Activated naive CD4-positive, alpha-beta T cell treated with anti-CD3 and anti-CD28 coated beads, Interleukin-2, amount 10 ng/mL, durations not matched to agents 7 days and 5 days (primary cell): ENCODE measurements at places on chromosomes 13 and 19.

GRCh38 chr13:109344552-109345157, 441.7 kb downstream of the IRS2 start:
- DNase-seq: no peak

- DNase-seq: no peak
Observed at GRCh38 chr13:48615049-48615448, 38.7 kb upstream of the CYSLTR2 start.

DNA sequence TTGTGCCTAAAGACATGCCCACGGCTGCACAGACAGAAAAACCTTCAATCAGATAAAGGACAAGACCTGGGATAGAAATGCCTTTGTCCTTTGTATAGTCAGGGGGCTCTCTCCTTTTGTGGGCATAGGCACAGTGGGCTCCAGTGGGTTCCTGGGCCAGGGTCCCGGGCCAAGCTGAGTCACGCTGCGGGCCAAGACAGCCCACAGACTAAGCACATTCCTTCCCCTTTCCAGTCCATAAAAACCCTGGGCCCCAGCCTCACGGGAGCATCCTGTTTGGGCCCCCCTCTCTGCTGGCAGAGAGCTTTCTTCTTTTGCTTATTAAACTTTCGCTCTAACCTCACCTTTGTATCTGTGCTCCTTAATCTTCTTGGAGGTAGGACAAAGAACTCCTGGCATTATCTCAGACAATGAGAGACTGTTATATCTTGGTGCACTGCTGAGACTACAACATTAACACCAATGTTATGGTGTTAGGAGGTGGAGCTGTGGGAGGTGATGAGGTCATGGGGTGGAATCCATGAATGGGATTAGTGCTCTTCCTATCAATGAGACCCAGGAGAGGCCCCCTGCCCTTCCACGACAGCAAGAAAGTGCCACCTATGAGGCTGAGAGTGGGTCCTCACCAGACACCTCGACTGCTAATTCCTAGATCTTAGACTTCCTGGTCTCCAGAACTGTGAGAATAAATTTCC, 20.8 kb upstream of the FBXL3 start:
- no peak for DNase-seq

- DNase-seq: no peak
Observed at GRCh38 chr13:110811771-110812120, 98.2 kb downstream of the ING1 start.

- DNase-seq: no peak
Observed at GRCh38 chr13:97233499-97233898, 11.4 kb downstream of the MBNL2 start.

DNA sequence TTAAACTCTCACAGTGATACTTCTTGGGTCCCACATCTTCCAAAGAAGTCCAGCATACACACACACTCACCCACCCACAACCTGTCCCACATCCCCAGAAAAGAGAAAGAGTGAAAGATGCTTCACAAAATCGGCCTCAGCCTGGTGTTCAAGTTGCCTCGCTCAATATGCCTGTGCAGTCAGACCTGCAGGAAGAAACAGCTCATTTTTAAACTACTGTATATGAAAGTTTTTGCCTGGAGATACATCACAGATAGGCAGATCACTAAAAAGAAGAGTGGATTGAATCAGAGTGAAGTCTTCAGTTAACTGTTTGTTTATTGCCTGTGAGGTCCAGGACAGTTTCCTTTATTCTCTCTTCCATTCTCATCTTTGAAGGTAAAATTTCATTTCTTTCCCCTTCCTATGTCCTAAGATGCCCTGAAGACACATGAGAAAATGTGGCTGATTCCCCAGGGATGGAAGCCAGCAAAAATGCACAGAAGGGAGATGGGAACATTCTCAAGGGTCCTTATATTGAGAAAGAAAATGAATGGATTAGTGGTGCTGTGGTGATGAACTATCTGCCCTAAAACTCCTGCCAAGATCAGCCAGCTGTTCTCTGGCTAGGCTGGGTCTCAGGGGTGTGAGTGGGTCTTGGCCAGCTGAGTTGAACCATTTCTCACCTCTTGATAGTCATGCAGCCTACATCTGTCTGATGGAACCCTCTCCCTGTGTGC, 259.0 kb downstream of the ITGBL1 start:
- DNase-seq: no peak

DNA sequence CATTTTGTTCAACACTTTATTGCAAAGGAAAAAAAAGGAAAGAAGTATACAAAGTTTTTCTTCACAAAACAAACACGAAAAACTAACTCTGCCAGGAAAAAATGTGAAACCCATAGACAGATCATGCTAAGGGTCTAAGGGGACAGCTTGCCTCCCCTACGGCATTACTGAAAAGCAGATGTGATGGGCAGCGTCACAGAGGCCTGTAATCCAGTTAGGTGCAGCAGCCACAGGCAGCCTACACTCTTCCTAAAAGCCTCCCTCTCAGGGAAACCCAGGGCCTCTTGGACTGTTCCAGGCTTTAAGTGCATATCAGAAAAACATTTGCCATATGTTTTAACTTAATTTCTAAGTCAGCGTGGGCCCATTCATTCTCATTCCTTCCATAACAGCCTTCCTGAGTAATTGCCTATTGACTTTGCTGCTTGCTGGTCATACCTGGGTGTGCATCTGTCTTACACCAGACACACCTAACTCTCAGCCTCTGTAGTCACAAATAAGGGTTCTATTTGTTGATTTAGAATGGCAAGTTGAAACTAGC, 135.7 kb upstream of the SERP2 start:
- no peak for DNase-seq

GRCh38 chr13:27559719-27560118, 60.6 kb downstream of the LNX2 start:
- DNase-seq: no peak

DNA sequence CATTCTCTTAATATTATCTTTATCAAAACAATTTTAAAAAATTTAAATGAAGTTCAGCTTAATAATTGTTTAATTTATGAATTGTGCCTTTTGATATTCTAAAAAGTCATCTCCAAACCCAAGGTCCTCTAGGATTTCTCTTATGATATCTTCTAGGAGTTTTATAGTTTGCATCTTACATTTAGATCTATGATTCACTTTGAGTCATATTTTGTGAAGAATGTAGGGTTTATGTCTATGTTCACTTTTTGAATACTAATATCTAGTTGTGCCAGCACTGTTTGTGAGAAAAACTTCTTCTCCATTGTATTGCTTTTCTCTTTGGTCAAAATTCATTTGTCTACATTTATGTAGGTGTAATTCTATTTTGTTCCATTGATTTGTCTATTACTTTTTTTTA, 1068.4 kb upstream of the SPRY2 start:
- no peak for DNase-seq

DNA sequence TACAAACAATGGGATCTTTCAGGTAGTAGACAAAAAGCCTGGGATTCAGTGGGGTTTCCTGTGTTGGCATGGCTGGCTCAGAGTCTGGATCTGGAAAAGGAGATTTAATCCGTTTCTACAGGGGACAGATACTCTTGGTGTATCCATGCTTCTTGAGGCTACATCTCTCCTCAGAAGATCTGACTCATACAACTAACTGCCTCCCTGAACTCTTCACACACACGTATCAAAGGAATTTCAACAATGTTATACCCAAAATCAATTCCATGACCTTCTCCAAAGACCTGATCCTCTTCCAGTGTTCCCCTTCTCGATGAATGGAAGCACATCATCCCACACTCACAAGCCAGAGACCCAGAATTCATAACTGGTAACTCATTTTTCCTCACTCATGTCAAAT, 435.3 kb upstream of the NBEA start:
- DNase-seq: no peak

GRCh38 chr13:58830841-58831240, 1199.3 kb downstream of the PCDH17 start:
- no peak for DNase-seq

- DNase-seq: no peak
Observed at GRCh38 chr13:109148243-109148642, 518.8 kb downstream of the MYO16 start.

DNA sequence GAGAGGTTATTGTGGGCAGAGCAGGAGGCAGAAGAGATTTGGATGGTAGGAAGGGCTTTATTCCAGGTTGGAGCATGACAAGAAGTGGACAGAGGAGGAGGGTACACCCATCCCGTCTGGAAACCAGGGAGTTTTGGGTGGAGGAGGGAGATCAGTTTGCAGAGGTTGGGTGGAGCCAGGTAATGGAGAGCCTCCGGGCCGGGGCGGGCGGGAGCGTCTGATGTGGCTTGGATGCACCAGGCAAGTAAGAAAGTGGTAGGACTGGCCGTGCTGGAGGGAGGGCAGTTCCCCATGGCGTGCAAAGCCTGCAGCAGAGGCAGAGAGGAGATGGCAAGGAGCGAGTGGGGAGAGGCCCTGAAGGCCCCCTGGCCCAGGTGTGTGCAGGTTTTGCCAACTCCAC, 10.9 kb downstream of the IGFLR1 start:
- DNase-seq: no peak

- peak; percentile 27 for DNase-seq
Observed at GRCh38 chr13:20219577-20219976, 12.5 kb downstream of the GJB6 start.

- DNase-seq: no peak
Observed at GRCh38 chr13:66329988-66330451, 900.1 kb downstream of the PCDH9 start.

DNA sequence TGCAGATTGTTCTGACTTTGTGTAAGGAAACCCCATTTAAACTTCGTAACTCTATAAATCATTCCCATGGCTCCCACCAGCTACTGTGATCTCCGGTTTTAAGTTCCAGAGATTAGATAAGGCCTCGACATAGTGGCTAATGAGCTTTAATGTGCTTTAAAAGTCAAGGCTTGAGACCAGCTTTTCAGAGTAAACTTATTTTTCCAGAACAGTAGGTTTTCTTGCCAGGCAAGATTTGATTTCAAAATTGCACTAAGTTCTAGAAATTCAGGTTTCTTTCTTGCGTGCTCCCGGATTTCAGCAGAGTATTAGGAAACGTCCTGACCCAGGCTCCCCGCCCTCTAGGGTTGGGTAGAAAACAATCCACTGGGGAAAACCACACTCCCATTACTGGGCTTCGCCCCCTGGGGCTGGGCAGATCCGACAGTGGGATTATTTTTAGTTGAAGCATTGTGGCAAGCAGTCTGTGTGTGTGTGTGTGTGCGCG, 43.3 kb downstream of the CRYL1 start:
- no peak for DNase-seq

- DNase-seq: no peak
Observed at GRCh38 chr13:111049791-111050538, 65.1 kb upstream of the ARHGEF7 start.

GRCh38 chr13:68976287-68976686, 1131.3 kb upstream of the ATXN8OS start:
- no peak for DNase-seq

GRCh38 chr19:17450264-17451075, 2.0 kb upstream of the TMEM221 start:
- DNase-seq: peak; percentile 47

- no peak for DNase-seq
Observed at GRCh38 chr13:66887088-66887487, 343.0 kb downstream of the PCDH9 start.

GRCh38 chr19:10419646-10420443, 493 bp upstream of the PDE4A start:
- DNase-seq: peak; percentile 75

DNA sequence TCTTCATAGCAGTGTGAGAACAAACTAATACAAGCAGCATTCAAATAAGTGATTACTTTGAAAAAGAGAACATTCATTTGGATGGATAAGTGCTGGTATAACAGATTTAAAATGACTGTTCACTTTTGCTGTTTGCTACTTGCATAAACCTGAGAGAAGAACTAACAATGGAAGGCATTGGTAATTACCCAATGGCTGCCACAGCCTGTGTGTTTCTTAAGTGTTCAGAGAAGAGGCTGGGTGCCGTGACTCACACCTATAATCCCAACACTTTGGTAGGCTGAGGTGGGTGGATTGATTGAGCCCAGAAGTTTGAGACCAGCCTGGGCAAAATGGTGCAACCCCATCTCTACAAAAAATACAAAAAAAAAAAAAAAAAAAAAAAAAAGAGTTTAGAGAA, 4.9 kb upstream of the TEX26 start:
- DNase-seq: no peak

GRCh38 chr13:29572575-29572974, 22.9 kb downstream of the SLC7A1 start:
- DNase-seq: no peak

GRCh38 chr13:94938124-94938523, 225.8 kb upstream of the SOX21 start:
- DNase-seq: no peak

DNA sequence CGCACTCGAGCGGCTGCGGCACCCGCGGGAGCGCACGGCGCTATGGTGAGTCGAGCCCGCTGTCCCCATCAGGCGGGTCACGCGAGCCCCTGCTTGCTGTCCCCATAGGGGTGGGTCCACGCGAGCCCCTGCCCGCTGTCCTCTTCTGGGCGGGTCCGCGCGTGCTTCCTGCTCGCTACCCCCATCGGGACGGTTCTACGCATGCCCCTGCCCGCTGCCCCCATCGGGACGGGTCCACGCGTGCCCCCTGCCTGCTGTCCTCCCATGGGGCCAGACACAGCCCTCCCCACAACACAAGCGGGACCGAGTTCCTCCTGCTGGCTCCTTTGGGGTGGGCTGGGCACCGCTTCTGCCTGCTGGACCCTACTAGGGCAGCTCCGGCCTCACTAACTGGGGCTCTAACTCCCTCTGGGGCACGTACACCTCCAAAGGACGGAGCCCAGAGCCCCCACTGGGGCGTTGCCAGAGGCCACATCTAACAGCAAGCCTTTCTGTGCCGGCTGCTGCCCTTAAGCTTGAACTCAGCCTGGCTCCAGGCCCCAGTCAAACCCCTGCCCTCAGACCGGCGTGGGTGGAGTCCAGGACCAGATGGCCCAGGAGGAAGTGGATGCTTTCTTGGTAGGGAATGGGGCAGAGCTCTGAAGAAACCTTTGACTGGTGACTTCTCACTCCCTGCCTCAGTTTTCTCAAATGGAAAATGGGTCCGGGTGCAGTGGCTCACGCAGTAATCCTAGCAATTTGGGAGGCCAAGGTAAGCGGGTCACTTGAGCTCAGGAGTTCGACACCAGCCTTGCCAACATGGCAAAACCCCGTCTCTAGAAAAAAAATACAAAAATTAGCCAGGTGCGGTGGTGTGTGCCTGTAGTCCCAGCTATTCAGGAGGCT, 722 bp downstream of the COLGALT1 start:
- DNase-seq: peak; percentile 61

DNA sequence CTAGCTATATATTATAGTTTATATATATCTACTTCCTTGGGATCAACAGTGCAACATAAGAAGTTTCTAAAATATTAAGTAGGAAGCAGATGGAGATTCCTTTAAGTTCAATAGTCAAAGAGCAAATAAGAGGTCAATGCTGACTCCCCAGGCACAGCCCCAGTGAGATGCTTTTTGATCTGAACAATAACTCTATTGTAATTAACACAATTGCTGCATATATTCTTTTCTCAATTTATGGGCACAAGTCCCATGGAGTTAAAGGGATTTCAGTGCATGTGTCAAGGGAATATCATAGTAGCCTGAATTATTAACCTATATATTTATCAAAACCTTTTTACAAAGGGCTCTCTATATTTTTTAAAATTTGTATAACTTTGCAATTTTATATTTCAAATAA, 180.8 kb downstream of the SPRY2 start:
- no peak for DNase-seq
